ENCODE measurements at places on chromosomes 1 and 21.
A peak's percentile ranks its signal among the peaks of the same experiment; 100 is the strongest.

DNA sequence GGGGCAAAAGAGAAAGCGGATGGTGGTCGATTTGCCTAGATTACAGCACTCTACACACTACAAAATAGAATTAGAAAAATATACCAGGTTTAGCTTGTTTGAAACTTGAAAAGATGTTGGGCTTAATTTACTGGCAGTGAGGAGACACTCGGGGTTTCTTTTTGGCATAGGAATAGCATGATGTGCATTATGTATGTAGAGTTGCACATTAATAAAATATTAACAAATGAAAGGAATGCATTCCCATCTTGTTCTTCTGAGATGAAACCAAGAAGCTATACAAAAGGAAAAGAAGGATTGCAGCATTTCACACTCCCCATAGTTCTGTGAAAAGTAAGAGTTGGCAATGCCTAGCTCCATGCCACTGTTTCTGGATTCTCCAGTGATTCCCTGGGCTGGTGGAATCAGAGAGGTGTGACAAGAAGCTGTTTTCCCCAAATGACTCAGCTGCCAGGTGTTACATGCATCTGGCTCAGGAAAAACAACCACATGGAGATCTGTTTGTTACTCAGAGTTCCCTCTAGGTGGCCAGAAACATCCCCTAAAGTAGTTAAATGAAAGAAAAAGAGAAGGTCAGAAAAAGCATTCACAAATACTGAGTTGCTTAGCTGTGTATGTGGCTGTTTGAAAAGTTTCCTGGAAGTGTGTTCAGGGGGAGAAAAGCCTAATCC lies 115.6 kb downstream of the UCK2 start:
- peak; percentile 6 for DNase-seq

GRCh38 chr1:172390683-172391551 lies 29.6 kb upstream of the C1orf105 start:
- DNase-seq: no peak

GRCh38 chr1:44539991-44540730 lies 134.1 kb downstream of the TMEM53 start:
- no peak for DNase-seq

GRCh38 chr1:40774266-40774998 lies 9.2 kb upstream of the KCNQ4 start:
- DNase-seq: no peak

GRCh38 chr21:27548486-27548885 lies 581.6 kb upstream of the ADAMTS5 start:
- no peak for DNase-seq

DNA sequence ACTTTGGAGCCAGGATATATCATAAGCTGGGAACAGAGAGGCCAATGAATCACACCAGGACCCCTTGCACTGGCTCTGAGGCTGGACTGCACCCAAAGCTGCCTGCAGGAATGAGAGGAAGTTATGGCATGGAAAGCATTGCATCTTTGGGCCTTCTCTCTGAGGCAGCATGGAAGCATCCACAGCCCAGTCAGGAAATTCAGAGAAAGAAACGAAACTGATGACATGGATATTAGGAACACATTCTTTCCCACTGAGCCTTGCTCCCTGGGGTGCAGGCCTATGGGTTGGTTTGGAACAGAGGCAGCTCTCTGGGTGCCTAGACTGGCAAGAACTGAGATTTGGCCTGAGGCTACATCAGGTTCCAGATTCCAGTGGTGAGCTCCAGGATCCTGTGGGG lies 98.6 kb downstream of the NGF start:
- DNase-seq: no peak

- DNase-seq: no peak
Observed at GRCh38 chr21:40166291-40166843, 299.1 kb downstream of the PCP4 start.

GRCh38 chr1:27481994-27482620 lies 7.9 kb downstream of the WASF2 start:
- DNase-seq: no peak

DNA sequence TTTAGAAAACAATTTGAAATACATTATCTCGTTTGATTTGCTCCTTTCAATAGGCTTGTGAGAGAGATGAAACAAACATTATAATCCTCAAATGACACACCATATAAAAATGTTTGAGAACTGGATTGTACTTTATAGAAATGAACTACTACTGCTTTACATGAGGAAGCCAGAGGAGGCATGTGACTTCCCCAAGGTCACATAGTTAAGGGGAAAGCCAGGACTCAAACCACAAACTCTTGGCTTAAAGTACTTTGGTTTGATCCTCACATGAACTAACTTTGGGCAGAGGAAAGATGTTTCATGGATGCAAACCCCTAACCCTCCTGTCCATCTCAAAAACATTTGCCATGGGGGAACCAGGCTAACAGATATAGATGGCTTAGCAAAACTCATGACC lies 4.7 kb downstream of the ARHGEF11 start:
- no peak for DNase-seq

- no peak for DNase-seq
Observed at GRCh38 chr1:107862064-107862463, 102.9 kb downstream of the VAV3 start.

DNA sequence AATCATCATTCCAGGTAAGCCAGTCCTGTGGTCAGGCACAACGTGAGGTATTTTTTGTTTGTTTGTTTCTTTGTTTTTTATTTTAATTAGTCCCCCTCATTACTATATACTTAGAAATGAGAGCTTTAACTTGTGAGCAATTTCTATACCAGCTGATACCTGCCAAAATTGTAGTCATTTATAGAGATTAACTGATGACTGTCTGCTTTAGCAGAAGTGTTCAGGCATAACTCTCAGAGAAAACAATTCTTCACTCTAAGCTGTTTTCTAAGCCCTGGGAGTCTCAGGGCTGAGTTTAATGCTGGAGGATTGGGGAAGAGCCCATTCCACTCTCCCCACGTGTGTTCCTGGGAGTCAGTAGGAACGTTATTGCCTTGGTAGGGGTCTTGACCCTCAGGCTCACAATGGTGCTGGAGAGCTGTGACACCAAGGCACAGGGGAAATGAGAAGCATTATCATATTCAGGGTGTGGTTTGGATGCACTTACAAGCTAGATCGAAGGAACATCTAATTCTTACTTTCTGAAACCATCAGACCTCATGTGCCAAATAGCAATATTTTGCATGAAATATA lies 168.2 kb downstream of the CLIC6 start:
- DNase-seq: no peak

Measured in NCI-H1105 treated with DMSO at 0.1 percent for 48 hours (cell line).